ENCODE measurements at places on chromosomes 4 and X. TPM values are rescaled to one million over a fixed set of nuclear protein-coding genes. Genes with fewer than 3 reads are reported as not detected.
A peak's percentile ranks its signal among the peaks of the same experiment; 100 is the strongest.

TMEM187 gene
- total RNA-seq, result 8.6 TPM

DNA sequence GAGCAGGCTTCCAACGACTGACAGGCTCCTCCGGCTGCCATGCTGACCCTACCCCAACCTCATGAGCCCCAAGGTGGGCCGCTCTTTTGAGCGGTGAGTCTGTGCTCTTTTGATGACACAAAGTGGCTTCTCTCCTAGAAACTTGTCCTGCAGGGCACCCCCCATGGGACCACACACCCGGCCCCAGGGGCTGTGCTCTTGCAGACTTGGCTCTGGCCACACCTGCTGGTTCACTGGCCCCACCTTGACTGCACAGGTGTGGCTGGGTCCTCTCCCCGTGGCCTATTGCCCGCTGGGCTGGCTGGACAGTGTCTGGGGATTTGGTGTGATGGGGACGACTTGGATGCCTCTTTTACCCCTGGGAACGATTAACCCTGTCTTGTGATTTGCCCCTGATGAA, 1.5 kb upstream of the CPZ start:
- H3K27me3 ChIP-seq, result no peaks in the 10 kb centered on the region
- no peak overlapping the region for H3K4me3 ChIP-seq
- H3K27ac ChIP-seq, result no peak overlapping the region
- DNase-seq, result no peak
- H3K36me3 ChIP-seq, result no peaks in the 10 kb centered on the region

- no peaks in the 10 kb centered on the region for H3K27me3 ChIP-seq
- peak; percentile 90 for DNase-seq
- H3K4me3 ChIP-seq, result peak overlapping the region; percentile 83
- H3K36me3 ChIP-seq, result no peaks in the 10 kb centered on the region
- H3K4me1 ChIP-seq, result peaks cover 42% of the 10 kb centered on the region
- peak overlapping the region; percentile 92 for H3K27ac ChIP-seq
These were observed 863 bp upstream of the FAM193A start for GRCh38 chr4:2535376-2536192.

- no peak overlapping the region for H3K27ac ChIP-seq
- no peak overlapping the region for H3K4me3 ChIP-seq
- H3K36me3 ChIP-seq, result no peaks in the 10 kb centered on the region
- peaks cover 24% of the 10 kb centered on the region for H3K4me1 ChIP-seq
These were observed 24.6 kb downstream of the KDM6A start for GRCh38 chrX:44897539-44897938.

DNA sequence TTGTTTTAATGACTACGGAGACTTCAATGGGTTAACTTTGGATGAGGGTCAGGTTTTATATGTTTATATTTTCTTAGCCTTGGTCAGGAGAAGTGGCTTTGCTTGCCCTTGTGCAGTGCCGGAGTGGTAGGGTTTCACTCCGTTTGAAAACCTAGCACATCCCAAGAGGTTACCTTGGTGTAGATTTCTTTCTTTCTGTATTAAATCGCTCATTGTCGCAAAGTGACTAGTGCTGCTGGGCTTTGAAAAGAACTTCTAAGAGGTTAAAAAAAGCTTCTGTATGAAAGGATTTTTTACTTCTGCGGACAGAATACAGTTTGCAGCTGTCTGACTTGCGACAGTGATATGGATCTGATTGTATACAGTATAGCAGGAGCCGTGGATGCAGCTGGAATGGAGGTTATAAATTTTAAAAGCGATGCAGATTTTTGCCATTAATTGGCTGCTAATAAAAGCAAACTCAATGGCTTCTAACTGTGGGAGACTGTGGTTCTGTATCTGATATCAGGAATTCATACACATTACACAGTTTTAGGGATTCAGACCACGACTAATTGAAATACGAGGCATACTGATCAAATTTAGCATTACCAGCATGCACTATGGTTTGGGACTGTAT, 340.9 kb upstream of the PITX2 start:
- no peaks in the 10 kb centered on the region for H3K27me3 ChIP-seq
- no peaks in the 10 kb centered on the region for H3K4me1 ChIP-seq
- DNase-seq, result no peak
- H3K27ac ChIP-seq, result no peak overlapping the region
- no peak overlapping the region for H3K4me3 ChIP-seq

DNA sequence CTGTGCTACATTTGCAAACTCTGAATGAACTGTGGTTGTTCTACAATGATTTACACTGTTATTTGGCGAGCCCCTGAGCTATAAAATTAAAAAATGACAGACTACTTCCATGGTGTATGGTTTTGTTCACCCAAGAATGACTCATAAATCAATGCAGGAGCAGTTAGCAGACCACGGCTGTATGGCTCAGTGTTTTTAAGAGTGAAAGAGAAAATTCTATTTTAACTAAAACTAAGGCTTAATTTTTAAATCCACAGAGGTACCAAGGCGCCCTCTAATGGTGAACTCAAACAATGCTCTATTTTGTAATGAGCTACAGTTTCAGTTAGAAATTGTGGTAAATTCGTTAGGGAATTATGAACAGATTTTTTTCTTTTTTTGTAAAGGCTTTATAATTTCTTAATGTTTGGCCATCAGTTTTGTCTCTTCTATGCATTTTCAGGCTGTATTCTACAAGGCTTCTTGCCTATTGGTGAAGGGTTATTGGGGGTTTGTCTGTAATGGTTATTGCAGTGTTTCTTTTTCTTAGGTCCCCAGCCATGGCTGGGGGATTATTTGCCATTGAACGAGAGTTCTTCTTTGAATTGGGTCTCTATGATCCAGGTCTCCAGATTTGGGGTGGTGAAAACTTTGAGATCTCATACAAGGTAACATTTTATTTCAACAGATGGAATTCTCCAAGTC, 32.5 kb downstream of the HMGB2 start:
- H3K27me3 ChIP-seq, result no peaks in the 10 kb centered on the region
- H3K36me3 ChIP-seq, result no peaks in the 10 kb centered on the region
- no peaks in the 10 kb centered on the region for H3K4me1 ChIP-seq
- DNase-seq, result no peak
- no peak overlapping the region for H3K4me3 ChIP-seq
- no peak overlapping the region for H3K27ac ChIP-seq

GRCh38 chrX:68930542-68931317, 101.9 kb downstream of the EFNB1 start:
- no peak for DNase-seq
- no peaks in the 10 kb centered on the region for H3K27me3 ChIP-seq
- no peak overlapping the region for H3K4me3 ChIP-seq

TMEM154 gene
- 33.1 TPM for total RNA-seq

MAGEA2 gene
- total RNA-seq, result not detected

DNA sequence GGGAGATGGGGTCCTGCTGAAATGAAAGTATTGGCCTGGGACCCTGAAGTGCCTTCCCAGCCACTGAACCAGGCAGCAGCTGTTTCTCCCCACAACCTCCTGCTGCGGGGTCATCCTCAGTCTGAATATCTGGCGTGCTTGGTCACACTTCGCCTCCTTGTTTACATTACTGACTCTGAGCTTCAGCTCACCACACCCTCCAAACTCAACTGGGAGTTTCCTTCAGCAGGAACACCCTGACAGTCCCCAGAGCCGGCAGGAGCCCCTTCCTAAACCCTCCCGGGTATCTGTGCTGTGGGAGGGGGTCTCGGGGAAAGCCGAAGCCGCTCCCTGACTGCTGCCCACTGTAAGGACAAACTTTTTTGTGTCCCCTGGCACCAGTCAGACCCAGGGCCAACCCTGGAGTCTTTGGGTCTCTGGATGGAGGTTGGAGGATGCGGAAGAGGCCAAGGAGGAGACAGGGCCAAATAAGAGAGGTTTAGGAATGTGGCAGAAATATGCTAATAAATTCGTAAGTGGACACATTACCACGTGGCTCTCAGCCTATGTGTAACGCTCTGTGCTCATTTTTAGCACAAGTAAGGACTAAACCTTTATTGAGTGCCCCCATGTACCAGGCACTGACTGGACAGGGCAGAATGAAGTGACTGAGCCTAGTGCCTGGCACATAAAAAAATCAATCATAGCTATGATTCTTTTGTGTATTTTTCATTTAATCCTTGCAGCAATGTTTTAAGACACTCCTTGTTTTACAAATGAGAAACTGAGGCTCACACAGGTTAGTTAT, 20.7 kb downstream of the FHDC1 start:
- H3K4me3 ChIP-seq, result no peak overlapping the region
- no peaks in the 10 kb centered on the region for H3K36me3 ChIP-seq
- peak overlapping the region; percentile 56 for H3K27ac ChIP-seq
- H3K27me3 ChIP-seq, result no peaks in the 10 kb centered on the region

DNA sequence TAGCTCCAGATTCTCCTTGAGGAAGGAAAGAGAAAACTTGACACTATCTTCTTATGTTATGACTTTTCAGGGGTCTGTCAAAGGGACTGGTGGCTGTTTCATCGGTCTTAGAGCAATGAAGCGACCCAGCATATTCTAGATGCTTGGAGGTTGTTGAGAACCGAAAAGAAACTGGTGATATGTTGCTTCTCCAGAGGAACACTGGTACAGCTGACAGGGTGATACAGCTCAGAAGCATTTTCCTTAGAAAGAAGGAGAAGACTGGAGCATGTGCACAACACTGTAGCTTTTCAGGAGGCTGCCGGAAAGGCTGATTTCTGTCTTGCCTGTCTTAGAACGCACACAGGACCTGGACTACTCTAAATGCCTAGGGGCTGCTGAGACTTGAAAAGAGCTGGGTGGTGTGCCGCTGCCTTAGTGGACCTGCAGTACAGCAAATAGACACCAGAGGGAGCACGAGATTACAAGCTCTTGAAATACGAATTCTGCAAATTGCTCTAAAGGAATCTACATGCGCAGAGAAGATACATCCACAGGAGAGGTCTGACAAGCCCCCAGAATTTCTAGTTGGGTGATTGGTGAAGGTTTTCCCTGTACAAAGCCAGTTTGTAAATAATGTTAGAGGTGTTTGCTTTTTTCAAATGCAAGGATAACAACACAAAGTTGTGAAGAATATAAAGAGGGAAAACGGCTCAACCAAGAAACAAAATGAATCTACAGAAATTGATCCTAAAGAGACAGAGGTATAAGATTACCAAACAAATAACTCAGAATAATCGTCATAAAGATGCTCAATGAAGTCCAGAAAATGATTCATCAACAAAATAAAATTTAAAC, 223.1 kb upstream of the DMD start:
- H3K27me3 ChIP-seq, result no peaks in the 10 kb centered on the region
- DNase-seq, result no peak
- H3K4me3 ChIP-seq, result no peak overlapping the region
- no peaks in the 10 kb centered on the region for H3K36me3 ChIP-seq
- no peaks in the 10 kb centered on the region for H3K4me1 ChIP-seq

RTL3 gene
- not detected for total RNA-seq

- H3K27me3 ChIP-seq, result no peaks in the 10 kb centered on the region
- H3K27ac ChIP-seq, result no peak overlapping the region
- H3K4me1 ChIP-seq, result peaks cover 8% of the 10 kb centered on the region
- peak overlapping the region; percentile 8 for H3K4me3 ChIP-seq
- H3K36me3 ChIP-seq, result no peaks in the 10 kb centered on the region
These were observed 167.3 kb downstream of the SLIT2 start for GRCh38 chr4:20418861-20419451.

DNA sequence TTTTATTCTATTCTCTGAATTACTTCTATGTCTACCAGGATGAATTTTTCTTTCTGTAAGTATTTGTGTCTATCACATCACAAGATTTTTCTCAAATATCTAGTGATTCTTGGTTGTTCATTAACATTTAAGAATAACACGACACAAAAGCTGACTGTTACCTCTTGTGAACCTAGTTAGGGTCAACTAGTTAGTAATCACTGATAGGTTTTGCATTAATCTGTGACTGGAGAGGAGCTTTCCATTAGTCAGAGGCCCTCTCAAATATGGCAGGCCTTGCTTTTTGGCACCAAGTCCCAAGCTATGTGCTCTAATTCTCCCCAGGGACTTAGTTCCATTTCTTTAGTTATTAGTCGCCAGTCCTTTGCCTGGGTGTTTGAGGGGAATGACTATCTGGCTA, 259.2 kb downstream of the CFAP299 start:
- H3K4me3 ChIP-seq, result no peak overlapping the region
- H3K36me3 ChIP-seq, result no peaks in the 10 kb centered on the region
- no peaks in the 10 kb centered on the region for H3K27me3 ChIP-seq
- H3K4me1 ChIP-seq, result no peaks in the 10 kb centered on the region
- no peak for DNase-seq
- no peak overlapping the region for H3K27ac ChIP-seq

FGF13 gene
- 3.2 TPM for total RNA-seq

- H3K4me1 ChIP-seq, result no peaks in the 10 kb centered on the region
- no peaks in the 10 kb centered on the region for H3K36me3 ChIP-seq
- no peak overlapping the region for H3K4me3 ChIP-seq
- H3K27ac ChIP-seq, result no peak overlapping the region
- no peaks in the 10 kb centered on the region for H3K27me3 ChIP-seq
These were observed 648.7 kb downstream of the GRID2 start for GRCh38 chr4:92952426-92952825.

DNA sequence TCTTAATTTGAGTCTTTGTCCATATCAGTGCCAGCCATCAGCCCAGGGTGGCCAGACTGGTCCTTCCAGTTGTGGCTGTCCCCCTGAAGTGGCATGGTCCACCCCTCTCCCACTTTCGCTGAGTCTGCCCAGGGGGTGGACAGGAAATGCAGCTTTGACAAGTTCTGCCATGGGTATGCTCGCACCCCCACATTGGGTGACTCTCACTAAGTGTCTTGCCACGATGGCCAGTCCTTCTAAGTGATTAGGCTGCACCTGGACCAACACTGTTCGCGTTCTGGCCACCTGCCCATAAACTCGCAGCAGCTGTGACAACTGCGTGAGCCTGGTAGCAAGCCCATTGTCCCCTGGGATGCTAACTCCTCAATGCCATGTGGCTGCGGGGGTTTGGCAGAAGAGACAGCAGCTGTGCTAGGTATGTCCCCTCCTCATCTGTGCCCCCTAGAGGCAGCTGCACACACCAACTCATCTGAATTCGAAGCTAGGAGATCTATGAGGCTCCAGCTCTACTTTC, 10.0 kb upstream of the LNX1 start:
- H3K4me3 ChIP-seq, result no peak overlapping the region
- no peak overlapping the region for H3K27ac ChIP-seq
- H3K27me3 ChIP-seq, result no peaks in the 10 kb centered on the region

- DNase-seq, result no peak
- H3K36me3 ChIP-seq, result no peaks in the 10 kb centered on the region
- H3K27ac ChIP-seq, result no peak overlapping the region
- H3K4me1 ChIP-seq, result no peaks in the 10 kb centered on the region
These were observed 62.5 kb downstream of the CHRDL1 start for GRCh38 chrX:110733166-110733565.

GPM6B gene
- 15.7 TPM for total RNA-seq

DNA sequence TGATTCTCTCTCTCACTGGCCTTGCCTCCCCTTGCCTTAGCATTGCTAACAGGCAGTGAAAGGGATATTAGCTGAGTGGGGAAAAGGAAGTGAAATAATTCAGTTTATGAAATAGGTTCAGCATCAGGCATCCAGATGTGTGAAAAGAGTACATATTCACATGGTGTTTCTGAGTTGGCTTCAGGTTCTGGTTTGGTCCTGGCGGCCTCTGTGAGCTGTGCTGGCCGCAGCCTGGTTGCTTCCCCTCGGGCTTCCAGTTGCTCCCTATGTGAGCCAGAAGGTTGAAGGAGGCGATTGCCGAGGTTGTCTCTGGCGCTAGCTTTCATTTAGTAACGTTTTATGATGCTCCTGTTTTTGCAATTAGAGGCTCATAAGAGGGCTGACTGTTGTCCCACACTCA, 99.1 kb upstream of the TLR2 start:
- peaks cover 13% of the 10 kb centered on the region for H3K36me3 ChIP-seq
- H3K4me3 ChIP-seq, result no peak overlapping the region
- no peaks in the 10 kb centered on the region for H3K27me3 ChIP-seq

Data from vagina (tissue), 2 donors.